ENCODE measurements at places on chromosomes 13 and 19.

- no peak for DNase-seq
Observed at GRCh38 chr19:29294343-29294811, 81.4 kb upstream of the UQCRFS1 start.

GRCh38 chr19:15479391-15480345 is at the start of gene PGLYRP2:
Gene PGLYRP2 (minus strand): TSS chr19:15479501. CDS start chr19:15479371, 130 bp downstream.
- DNase-seq = peak; percentile 8

- peak; percentile 40 for DNase-seq
Observed at GRCh38 chr13:76646946-76647345, 239.3 kb downstream of the KCTD12 start.

GRCh38 chr13:45713721-45714120 is 11.6 kb downstream of the CBY2 start:
- no peak for DNase-seq

DNA sequence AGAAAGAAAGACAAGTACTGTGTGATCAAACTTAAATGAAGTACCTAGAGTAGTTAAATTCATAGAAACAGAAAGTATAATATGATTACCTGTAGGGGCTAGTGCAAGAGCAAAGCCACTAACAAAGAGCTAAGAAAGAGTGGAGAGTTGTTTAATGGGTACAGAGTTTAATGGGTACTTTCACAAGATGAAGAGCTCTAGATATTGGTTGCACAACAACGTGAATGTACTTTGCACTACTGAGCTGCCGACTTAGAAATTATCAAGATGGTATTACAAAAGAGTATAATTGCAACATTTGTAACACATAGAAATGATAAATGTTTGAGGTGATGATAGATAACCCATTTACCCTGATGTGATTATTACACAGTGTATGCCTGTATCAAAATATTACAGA is 140.3 kb upstream of the GPC6 start:
- no peak for DNase-seq

GRCh38 chr19:44909775-44910174 is 4.2 kb downstream of the APOE start:
- no peak for DNase-seq

DNA sequence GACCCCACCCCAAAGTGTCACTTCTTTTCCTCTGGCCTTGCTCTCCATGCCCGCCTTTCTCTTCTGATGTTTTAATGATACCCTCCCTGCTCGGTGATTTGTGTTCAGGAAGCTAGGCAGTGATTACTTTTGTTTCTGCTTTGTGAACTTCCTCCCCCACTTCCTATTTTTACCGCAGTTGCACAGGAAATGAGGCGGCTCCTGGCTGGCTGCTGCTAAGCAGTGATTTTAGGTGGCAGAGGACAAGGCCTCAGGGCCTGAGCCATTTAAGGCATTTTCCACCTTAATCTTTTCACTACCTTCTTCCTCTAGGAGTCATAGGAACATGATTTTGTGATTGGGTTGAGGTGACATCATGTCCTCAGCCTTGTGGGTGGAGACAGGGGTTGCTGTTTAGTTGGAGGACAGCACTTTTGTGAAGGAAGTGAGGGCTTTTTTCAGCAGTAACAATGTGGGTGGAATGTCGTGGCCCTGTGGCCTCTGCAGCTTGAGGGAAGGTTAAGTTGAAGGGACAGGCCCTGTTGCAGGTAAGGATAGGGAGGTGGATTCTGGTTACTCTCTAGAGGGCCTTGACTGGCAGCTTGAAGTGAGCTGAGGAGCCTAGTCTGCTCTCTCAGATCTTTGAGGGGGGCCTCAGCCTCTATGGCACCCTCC is 15.7 kb downstream of the GARRE1 start:
- DNase-seq = peak; percentile 80

DNA sequence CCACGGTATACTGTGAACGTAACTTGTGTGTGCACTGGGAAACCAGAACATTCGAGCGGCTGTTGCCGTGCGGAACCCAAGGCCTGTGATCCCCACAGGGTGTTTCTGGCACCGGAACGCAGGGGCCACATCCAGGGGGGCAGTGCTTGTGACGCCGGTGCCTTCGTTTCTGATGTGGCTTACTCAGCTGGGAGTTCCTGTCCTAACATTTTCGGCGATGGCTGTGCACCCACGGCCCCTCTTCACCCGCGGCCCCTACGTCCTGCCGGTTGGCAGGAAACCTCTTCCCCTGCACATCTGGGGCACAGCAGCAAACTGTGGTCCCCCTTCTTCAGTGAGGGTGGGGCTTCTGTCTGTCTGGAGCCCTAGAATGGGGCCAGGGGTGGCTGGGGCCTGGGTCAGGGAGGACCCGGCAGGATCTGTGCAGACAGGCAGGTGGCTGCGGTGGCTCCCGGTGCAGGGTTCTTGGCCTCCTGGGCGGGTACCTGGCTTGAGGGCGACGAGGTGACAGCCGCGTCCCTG is 26.2 kb downstream of the CSNK1G2 start:
- DNase-seq = no peak

GRCh38 chr13:42497798-42498197 is 76.2 kb upstream of the TNFSF11 start:
- DNase-seq = peak; percentile 61

GRCh38 chr19:53977429-53977990 is 13.9 kb upstream of the CACNG6 start:
- DNase-seq = peak; percentile 31

DNA sequence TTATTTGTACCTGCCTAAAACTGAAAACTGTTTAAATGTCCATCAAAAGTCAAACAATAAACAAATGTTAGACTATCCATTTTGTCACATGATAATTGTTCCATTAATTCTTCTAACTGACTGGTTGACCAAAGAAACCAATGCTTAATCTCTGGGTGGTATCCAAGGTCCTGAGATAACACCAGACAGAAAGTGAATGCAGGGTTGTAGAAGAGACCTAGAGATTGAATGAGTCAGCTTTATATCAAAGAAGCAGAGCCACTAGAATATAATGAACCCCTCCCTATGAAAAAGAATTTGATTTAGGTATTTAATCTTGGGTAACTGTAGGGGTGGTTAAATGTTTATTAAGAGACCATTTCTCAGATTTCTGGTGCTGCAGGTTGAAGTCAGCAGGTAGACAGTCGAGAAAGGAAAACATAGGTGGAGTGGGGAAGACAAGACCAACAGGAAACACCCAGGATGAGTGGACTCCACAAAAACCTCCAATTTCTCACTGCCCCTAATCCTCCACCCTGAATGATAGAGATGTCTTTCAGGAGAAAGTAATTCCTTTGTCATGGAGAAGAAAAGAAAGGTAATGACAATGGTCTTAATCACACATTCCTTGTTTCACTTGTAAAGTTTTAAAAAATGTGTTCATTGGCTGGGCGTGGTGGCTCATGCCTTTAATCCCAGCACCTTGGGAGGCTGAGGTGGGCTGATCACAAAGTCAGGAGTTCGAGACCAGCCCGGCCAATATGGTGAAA is 536.4 kb downstream of the IRS2 start:
- DNase-seq = no peak

- no peak for DNase-seq
Observed at GRCh38 chr19:27776524-27776923, 1436.4 kb downstream of the UQCRFS1 start.

- DNase-seq = no peak
Observed at GRCh38 chr19:33304760-33305647, 2.7 kb upstream of the CEBPA start.

- peak; percentile 88 for DNase-seq
Observed at GRCh38 chr19:11378319-11379189, 4.1 kb downstream of the SWSAP1 start.

- no peak for DNase-seq
Observed at GRCh38 chr13:85896516-85897450, 97.6 kb upstream of the SLITRK6 start.

- no peak for DNase-seq
Observed at GRCh38 chr13:110269509-110270185, 37.3 kb downstream of the COL4A1 start.

GRCh38 chr19:42150364-42150763 is 18.1 kb upstream of the POU2F2 start:
- DNase-seq = no peak

- DNase-seq = no peak
Observed at GRCh38 chr19:39369200-39369599, 21.7 kb downstream of the PAF1 start.

DNA sequence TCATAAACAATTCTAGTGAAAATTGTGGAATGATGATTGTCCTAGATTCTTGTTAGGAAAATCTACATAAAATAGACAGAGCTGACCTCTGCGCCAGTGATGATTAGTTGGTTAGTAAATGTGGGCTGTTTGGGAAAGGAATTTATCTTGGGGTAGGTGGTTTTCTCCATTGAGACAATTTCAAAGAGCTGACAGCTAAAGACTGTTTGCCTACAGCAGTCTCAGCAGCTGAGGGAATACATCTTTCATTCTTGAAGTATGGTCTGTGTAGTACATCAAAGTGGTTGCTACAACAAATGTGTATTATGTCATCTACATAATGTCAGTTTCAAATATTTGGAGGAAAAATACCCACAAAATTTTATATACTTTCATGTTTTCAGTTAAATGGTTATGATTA is 117.2 kb upstream of the TRPC4 start:
- DNase-seq = no peak

DNA sequence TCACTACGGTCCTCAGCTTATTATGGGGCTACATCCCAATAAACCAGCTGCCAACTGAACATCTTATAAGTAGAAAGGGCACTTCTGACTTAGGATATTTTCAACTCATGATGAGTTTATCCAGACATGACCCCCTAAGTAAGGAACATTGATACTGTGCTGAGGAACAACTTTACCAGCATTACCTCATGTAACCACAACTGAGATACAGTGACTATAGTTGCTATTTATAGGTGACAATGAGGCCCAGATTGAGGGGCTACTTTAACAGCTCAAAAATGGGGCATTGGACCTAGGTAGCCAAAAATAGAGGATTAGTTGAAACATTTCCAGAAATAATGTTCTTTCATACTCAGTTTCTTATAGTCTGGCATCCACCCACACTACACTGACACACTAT is 26.8 kb downstream of the SKA3 start:
- no peak for DNase-seq

GRCh38 chr13:112347986-112348385 is 28.2 kb upstream of the SPACA7 start:
- no peak for DNase-seq
